ENCODE measurements at places on chromosomes 11 and 22. TPM values are rescaled to one million over a fixed set of nuclear protein-coding genes. Genes with fewer than 3 reads are reported as not detected.

GRCh38 chr22:19621373-19622060 is 92.8 kb upstream of the SEPTIN5 start:
- DNase-seq, result no peak

GRCh38 chr22:37190262-37190780 is 2.3 kb upstream of the C1QTNF6 start:
- DNase-seq, result peak; percentile 78

DNA sequence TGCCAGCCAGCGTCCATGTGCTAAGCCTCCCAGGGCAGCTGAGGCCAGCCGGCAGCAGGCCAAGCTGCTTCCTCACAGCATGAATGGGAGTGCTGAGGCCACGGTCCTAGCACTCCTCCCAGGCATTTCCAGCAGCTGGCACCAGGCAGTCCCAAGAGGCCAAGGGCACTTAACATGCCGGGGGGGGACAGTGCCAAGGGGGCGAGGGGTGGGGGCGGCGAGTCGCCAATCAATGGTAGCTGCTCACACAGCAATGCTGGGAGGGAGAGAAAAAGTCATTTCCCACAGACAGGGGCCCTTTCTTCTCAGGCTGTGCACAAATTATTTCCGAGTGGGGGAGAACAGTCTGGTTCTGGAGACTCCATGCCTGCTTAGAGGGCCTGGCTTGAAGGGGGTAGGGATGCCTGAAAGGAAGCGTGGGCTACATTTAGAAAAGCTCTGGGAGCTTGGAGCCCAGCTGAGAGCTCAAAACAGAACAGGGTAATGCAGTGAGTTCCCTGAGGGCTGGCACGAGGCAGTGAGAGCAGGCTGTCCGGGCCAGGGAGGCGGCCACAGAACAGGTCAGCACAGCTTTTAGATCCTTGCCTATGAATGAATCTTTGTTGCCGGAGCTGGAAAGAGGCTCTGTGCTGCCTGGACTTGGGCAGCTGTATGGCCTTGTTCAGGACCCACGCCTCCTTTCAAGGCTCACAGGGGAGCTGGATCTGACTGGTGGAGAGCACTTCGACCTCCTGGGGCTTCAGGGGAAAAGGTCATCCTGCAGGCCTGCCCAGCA is 14.4 kb upstream of the TBC1D10A start:
- DNase-seq, result no peak

DNA sequence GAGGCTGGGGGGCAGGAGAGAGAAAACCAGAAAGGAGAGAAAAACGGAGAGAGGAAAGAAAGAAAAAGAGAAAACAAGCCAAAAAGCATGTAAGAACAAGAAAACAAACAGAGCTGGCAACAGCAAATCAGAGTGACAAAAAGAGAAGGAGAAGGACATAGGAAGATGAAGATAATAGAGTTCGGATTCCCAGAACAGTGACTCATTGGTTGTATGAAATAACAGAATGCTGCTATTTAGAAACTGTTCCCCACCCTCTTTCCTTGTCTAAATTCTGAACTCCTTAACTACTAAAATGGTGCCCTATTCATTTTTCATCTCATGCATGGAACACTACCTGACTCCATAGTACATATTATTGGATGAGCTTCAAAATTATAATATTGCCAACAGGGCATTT is 317.4 kb downstream of the C11orf87 start:
- DNase-seq, result no peak

- DNase-seq, result no peak
Measured at GRCh38 chr11:111469200-111469599, 43.0 kb downstream of the BTG4 start.

- DNase-seq, result no peak
Measured at GRCh38 chr11:34827228-34827627, 89.0 kb downstream of the APIP start.

- DNase-seq, result peak; percentile 81
Measured at GRCh38 chr11:22555881-22556280, 69.7 kb downstream of the FANCF start.

- DNase-seq, result no peak
Measured at GRCh38 chr11:126407101-126407521, 51.6 kb downstream of the ST3GAL4 start.

- no peak for DNase-seq
Measured at GRCh38 chr11:93870616-93871015, 20.2 kb upstream of the VSTM5 start.

DNA sequence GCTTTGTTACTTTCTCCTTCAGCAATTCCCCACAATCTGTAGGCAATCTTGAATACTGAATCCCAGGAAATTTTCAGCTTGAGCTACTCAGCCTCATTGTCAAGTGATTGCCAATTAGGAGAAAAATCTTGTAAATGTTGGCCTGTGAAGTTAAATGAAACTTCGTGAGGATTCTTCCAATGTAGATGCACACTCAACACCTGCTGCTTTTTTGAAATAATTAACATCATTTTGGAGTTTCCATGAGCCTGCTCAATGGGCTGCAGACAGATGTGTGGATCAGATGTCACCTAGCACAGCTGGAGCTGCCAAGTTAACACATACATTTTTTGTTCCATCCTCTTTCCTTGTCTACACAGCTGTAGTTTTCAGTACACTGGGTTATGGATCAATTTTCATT is 645.6 kb upstream of the LUZP2 start:
- DNase-seq, result no peak

DNA sequence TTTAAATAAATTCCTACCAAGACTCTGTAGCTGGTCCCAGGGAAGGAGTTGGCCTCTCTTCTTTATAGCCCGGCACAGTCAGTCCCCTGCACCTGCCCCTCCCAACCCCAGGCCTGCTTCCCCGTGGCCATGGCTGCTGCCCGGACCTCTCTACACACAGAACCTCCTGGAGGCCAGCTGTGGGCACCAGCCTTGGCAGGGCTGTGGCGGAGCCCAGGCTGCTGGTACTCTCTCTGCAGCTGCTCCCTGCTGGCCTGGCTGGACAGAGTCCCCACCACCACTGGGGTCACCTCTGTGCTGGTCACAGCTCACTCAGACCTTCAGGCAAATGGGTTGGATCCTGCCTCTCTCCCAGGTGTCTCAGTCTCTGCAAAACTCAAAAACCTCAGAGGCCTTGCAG is 69.3 kb downstream of the LRP5 start:
- DNase-seq, result no peak

- no peak for DNase-seq
Measured at GRCh38 chr22:40748388-40749355, 69.4 kb downstream of the MCHR1 start.

DNA sequence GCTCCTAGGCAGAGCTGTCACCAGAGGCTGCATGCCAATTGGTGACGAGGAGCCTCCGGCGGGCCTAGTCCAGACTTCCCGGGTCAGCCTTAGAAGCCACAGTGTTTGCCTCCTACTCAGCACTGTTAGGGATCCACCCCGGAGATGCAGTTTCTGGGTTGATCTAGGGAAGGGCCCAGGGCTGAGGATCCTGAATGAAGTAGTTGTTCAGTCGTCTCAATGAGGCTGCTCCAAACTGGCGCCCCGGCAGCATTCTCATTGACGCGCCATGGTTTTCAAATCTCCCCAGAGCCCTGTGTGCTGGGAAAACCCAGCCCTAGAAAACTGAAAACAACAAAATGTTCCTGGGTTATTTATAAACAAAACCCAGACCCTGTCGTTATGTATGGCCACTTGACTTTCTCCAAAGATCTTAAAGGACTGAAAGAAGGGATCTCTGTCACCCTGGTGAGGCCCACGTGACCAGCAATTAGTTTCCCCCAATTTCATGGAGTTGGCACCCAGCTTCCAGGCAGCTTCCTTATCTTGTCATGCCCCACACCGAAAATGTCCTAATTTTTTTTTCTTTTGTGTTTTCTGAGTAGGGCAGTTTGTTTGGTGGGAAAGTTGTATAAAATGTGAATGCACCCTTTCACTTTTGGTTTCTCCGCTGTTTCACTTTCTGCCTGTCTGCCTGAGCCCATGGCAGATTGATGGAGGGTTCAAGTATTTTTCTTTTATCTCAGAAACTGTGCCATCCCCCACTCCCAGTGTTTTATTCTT is 2.0 kb upstream of the EHD1 start:
- DNase-seq, result no peak

- no peak for DNase-seq
Measured at GRCh38 chr11:109785198-109785597, 308.0 kb upstream of the ZC3H12C start.

DNA sequence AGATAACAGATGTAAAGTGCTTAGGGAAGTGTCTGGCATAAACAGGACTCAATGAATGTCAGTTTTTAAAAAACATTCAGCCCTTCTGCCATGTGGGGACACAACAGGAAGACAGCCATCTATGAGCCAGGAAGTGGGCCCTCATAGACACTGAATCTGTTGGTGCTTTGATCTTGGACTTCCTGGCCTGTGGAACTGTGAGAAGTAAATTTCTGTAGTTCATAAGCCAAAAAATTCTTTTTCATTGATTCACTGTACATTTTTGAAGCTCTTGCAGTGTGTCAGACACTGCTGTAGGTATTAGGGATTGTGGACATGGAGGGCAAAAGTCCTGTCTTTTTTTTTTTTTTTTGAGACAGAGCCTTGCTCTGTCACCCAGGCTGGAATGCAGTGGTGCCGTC is 188.6 kb downstream of the HIPK3 start:
- peak; percentile 74 for DNase-seq

- DNase-seq, result no peak
Measured at GRCh38 chr11:20762116-20762844, 92.9 kb downstream of the NELL1 start.

DNA sequence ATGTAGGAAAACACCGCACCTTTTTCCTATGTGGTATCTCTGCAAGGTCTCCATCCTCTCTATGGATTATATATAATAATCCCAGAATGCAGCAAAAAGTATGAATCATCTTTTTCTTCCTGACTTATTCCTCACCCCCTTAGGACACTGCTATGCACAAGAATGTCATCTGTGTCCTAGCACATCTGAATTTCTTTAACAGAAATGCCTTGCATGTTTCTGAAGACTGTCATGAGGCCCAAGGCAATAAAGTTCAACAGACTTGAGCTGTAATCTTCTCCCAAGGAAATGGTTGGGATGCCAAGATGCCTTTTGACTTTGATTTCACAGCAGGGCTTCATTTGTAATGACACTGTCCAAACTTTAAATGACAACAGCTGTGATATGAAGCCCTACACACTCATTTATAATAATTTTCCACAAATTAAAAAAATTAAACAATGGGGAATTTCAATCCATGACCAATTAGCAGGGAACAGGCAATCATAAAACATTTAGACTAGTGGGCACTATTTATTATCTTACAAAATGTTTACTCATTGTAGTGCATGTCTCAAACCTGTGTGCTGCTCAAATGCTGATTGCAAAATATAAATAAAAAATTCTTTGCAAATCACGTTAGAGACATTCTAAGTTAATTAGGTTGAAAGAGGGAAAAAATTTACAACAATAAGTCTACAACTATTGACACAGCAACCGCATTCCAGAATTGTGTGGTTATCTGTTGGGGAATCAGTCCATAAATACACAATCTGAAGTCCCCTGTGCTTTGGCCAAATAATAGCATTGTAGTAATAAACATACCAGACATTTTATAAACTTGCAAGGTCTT is 242.3 kb downstream of the SWAP70 start:
- peak; percentile 99 for DNase-seq

- no peak for DNase-seq
Measured at GRCh38 chr11:115407496-115407895, 96.7 kb downstream of the CADM1 start.

DNA sequence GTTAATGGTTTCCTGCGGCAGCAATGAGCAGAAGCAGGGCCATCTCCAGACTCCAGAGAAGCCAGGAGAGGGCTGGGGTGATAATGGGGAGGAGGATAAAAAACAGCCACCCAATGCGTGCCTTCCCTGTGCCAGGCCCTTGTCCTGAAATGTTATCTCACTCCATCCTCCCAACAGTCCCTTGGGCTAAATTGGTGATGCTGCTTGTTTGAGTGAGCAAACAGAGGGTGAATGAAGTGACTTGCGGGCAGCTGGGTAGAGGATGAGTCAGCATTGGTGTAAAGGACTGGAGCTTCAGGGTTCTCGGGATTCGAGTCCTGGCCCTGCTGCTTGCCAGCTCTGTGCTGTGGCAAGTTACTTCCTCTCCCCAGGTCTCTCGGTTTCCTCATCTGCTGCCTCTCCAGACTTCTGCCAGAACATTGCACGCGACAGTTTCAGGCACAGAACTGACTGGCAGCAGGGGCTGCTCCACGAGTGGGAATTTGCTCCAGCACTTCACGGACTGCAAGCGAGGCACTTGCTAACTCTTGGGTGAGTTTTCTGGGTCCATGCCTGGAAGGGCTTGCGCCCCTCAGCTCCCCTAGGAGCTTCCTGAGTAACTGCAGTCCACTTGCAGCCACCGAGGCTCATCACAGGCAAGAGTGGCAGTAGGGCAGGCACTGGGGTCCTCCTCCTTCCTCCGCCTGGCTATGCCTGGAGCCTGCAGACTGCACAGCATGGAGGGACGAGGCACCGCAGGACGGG is at the start of gene P2RY6:
Gene P2RY6 (plus strand): TSS at position 403 of the 744 bp plus-strand sequence. CDS start 24,181 bp downstream, outside the sequence.
- peak; percentile 95 for DNase-seq

DNA sequence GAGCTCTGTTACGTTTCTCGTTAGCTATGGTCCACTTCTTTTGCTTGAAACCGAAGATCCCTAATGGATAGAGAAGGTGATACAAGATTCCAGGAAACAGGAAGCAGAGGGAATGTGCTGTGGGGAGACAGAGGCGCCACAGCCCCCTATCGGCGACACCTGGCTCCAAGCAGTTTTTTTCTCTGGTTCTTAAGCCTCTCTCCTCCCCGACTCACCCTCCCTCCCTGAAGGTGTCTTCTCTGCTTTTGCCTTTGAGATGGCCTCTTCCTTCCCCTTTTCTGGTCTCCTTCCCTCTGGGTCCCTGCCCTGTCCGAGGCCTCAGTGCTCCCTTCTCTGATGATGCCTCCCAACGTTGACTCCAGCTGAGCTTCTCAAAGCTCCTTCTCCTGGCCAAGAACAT is 14.2 kb upstream of the APOBEC3A start:
- DNase-seq, result no peak

- no peak for DNase-seq
Measured at GRCh38 chr11:69475866-69476471, 5.5 kb upstream of the LINC01488 start.

- DNase-seq, result no peak
Measured at GRCh38 chr11:10895285-10895684, 37.4 kb upstream of the ZBED5 start.

The KCTD17 gene
- 6.8 TPM for total RNA-seq

The GLYAT gene
- not detected for total RNA-seq

The FBLN1 gene
- 23.9 TPM for total RNA-seq

The DEUP1 gene
- not detected for total RNA-seq

The SLC5A4 gene
- total RNA-seq, result not detected

The APOA5 gene
- not detected for total RNA-seq

The DDTL gene
- 4.1 TPM for total RNA-seq

The TTC36 gene
- total RNA-seq, result 0.32 TPM

The MPZL3 gene
- total RNA-seq, result 8.7 TPM

The KCNK7 gene
- 0.52 TPM for total RNA-seq
